ELF-1 (cell line): ENCODE measurements at places on chromosomes 5 and 9.

GRCh38 chr5:150066901-150067396 lies 19.4 kb downstream of the CSF1R start:
- DNase-seq, result no peak

DNA sequence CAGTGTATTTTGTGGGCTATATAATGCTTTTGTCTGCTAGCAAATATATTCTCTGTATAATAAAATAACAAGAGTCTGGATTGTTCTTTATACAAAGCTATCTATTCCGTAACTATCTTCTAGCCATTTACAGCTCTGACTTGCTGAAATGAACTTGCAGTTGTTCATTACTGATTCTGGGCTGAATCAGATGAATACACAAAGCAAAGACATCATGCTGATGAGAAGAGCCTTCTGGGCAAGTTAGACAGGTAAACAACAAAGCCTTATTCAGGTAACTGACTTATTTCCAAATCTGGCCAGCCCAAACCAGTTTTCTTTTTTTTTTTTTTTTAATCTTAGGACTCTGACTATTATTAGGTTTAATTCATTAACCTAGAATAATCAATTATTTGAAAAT lies 255.5 kb downstream of the KIAA0825 start:
- no peak for DNase-seq

GRCh38 chr9:112443200-112443599 lies 43.4 kb upstream of the KIAA1958 start:
- no peak for DNase-seq

DNA sequence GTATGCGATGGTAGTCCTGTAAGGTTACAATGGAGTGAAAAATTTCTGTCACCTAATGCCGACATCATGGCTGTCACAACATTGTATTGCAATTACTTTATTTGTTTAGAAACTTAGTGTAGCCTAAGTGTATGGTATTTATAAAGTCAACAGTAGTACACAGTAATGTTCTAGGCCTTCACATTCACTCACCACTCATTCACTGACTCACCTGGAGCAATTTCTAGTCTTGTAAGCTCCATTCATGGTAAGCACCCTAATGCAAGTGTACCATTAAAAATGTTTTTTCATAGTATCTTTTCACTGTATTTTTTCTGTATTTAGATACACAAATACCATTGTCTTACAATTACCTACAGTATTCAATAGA lies 58.5 kb downstream of the ATP10B start:
- DNase-seq, result no peak

DNA sequence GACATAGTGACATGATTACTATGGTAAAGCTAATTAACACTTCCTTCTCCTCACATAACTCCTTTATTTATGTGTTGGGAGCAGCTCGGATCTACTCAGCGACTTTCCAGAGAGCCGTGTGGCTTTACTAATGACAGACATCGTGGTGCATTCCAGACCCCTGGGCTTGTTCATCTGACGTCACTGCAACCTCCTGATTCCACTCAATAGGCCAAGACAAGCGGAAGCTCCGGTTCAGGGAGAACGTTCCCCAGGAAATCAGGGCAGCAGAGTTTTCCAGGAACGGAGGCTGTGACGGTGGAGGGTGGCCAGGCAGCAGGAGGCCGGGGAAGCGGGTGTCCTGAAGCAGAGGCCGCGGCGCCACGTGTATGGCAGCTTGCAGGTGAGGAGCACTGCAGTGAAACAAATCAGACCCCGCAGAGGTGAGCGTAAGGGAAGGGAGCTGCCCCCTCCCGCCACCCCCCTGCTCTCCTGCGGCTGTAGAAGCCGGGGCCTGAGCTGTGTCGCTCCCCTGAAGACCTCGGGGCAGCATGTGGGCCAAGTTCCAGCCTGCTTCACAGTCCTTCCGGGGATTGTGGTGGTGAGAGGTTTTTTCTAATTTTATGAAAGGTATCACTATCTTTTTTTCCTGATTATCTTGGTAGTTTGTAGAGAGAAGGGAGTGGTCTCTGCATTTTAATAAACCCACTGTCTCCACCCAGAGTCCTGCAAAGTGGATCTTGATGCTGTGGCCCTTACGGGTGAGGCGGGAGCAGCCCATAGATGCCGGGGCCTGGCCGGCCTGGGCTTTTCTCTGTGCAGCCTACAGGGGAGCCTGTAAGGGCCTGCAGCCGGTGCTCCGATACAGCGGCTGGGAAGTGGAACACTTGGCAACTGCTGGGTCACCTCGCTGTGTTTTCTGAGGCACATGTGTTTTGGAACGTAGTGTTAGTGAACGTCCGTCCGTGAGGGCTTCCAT lies 220.4 kb upstream of the IRX4 start:
- DNase-seq, result peak; percentile 19

GRCh38 chr5:112795944-112796678 lies 58.4 kb downstream of the APC start:
- no peak for DNase-seq
